ENCODE measurements at places on chromosomes 1 and 21. TPM values are rescaled to one million over a fixed set of nuclear protein-coding genes. Genes with fewer than 3 reads are reported as not detected.

DNA sequence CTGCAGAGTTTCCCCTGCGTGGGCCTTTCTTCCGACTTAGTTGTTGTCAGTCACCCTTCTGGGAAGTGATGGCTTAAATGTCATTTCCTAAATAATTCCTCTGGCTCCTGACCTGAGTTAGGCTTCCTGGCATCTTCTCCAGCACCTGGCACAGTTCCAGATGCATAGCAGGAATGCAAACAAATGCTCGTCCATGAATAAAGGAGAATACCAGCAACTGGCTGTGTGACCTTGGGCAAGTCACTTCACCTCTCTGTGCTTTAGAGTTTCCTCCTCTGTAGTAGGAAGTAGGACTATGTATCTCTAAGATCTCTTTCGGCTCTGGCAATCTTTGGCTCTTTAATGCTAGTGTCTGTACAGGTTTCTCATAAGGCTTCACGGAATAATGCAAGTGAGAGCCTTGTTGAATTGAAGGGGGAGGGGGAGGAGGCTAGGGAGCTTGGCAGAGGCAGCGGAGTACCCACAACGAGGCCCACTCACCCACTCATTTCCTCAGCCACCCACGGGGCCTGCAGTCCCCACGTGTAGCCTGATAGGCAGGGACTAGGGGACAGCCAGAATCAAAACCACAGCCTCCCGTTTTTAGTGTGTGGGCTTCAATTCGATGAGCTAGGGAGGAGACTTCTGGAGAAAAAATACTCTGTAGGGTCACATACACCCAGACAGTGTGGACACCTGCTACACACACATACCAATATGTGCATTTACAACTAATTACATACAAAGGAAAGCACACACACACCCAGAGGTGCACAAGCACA lies 48.1 kb downstream of the TENT5C start:
- DNase-seq = no peak

DNA sequence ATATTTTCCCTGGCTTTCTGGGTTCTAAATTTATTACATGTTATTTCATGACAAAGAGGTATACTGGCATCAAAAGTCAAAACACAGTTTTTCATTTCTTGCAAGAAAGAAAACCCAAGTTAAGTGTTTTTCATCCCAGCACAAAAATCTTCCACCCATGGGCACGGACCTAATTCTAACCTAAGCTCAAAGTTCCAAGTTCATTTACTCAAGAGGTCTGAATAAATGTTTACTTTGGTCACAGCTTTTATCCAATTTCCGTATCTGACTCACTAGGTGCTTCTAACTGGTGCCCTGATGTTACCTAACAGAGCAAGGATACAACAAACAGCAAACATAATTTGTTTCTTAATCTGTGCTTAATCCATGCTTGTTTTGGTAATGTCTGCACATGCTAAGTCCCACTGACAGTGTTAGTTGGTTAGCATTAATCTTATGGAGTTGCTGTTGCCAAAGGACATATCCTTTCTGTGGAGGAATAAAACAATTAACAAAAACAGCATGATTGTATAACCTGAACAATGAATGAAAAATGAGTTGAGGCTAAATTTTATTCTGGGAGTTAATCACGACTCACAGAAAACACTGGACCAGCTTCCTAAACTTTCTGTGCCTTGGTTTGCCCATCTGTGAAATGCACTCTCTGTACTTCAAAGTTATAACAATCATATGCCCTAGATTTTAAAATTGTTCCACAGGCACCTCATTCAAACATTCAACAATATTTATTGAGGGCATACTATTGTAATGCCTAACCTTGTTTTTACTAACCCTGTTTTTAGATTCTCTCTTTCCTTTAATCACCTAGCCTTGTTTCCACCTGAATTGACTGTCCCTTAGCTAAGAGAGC lies 4.2 kb upstream of the CHD1L start:
- no peak for DNase-seq

Gene MIXL1
- not detected for total RNA-seq

DNA sequence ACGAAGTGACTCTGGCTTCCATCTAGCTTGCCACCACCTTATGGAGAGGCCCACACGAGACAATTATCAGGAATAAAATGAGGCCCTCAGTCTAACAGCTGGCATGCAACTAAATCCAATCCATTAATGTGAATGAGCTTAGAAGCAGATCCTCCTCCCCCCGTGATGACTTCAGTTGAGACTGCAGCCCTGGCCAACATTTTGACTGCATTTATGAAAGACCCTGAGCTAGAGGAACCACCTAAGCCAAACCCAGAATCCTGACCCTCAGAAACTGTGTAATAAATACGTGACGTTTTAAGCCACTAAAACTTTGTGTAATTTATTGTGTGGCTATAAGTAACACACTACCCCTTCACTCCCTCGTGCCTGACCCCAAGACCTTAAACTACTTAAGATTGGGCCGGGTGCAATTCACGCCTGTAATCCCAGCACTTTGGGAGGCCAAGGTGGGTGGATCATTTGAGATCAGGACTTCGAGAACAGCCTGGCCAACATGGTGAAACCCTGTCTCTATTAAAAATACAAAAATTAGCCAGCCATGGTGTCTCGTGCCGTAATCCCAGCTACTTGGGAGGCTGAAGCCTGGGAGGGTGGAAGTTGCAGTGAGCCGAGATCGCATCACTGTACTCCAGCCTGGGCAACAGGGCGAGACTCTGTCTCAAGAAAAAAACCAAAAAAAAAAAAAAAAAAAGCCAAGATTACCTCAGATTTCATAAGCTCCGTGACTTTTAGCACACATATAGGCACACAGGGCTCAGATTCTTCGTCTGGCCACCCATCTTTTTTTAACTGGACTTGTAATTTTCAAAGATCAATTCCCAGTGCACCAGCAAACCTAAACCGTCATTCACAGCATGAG lies 72.5 kb downstream of the ENAH start:
- DNase-seq = no peak

GRCh38 chr1:26472320-26472900 lies at the start of gene HMGN2:
HMGN2 (plus strand) TSS chr1:26472440; CDS start chr1:26472613, 173 bp downstream.
- DNase-seq = peak; percentile 88

- DNase-seq = no peak
Measured at GRCh38 chr1:90434460-90434859, 282.6 kb downstream of the BARHL2 start.

GRCh38 chr1:46802901-46803574 lies 4.2 kb downstream of the CYP4B1 start:
- no peak for DNase-seq

Gene AMY1C
- not detected for total RNA-seq

DNA sequence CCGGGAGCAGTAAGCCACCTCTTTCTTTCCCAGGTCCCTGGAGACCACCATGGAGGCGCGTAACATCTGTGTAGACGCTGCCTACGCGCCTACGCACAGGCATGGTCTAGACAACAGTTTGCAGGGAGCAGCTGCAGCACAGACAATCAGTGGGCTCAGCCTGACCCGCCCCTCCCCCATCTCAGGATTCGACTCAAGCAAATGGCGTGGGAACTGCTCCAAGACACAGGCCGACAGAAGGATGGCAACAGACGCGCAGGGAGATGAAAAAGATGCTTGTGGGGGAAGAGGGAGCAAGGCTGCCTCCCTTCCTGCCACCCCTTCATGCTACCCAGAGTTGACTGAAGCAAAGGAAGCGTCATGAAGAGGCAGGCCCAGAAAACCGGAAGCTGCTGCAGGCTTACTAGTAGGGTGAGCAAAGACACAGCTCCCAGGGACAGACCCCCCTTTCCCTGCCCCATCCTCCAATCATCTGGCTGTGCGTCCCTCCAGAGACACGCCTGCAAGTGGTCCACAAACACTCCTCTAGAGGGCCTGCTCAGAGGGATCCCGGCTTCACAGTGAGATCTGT lies 19.5 kb downstream of the STK40 start:
- peak; percentile 35 for DNase-seq

Gene OR2AK2
- total RNA-seq = not detected

Gene F5
- 151 TPM for total RNA-seq

DNA sequence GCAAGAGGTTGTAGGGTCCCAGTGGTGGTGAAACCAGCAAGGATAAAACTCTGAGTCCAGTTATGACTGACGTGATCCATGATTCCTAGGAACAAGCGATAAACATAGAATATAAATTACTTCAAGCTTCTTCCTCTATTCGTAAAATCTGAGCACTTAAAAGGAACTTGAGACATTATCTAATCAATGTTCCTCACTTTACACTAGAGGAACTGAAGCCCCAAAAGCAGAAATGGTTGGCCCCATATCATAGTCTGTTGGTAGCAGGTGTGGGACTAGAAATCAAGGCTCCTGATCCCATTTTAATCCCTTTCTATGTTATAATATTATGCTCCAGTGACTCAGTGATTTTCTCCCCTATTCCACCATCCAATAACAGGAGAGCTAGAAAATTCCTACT lies 21.9 kb upstream of the MNDA start:
- no peak for DNase-seq

GRCh38 chr1:978069-978834 lies 3.6 kb downstream of the PERM1 start:
- no peak for DNase-seq

GRCh38 chr1:240705579-240705978 lies 93.6 kb upstream of the GREM2 start:
- DNase-seq = no peak

Gene RAD54L
- 24.5 TPM for total RNA-seq

DNA sequence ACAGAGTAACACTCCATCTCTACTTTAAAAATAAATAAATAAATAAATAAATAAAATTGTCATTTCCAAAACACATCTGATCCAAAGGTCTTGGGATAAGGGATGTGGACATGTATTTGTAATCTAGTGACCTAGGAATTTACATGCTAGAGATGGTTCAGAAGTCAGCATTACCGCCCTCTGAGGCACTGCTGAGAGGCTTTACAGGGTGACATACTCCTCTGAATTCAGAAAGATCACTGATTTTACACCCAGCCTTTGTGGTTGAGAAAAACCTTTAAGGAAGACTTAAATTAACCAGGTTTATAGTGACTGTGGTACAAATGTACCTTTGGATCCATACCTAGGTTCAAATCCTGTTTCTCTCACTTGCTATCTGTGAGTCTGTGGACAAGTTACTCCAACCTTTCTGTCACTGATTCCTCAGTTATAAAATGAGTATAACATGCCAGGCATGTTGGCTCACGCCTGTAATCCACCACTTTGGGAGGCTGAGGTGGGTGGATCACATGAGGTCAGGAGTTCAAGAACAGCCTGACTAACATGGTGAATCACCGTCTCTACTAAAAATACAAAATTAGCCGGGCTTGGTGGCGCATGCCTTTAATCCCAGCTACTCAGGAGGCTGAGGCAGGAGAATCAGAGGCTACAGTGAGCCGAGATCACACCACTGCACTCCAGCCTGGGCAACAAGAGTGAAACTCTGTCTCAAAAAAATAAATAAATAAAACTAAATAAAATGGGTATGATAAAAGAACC lies 20.1 kb downstream of the OSBPL9 start:
- no peak for DNase-seq

Gene VHLL
- total RNA-seq = not detected

Gene TSACC
- total RNA-seq = not detected

Gene MAB21L3
- not detected for total RNA-seq

Gene RYR2
- total RNA-seq = 0.08 TPM

Gene OR2G3
- not detected for total RNA-seq

- DNase-seq = peak; percentile 40
Measured at GRCh38 chr1:40980453-40981121, 1.1 kb downstream of the CTPS1 start.

Gene SNX27
- total RNA-seq = 25.8 TPM

DNA sequence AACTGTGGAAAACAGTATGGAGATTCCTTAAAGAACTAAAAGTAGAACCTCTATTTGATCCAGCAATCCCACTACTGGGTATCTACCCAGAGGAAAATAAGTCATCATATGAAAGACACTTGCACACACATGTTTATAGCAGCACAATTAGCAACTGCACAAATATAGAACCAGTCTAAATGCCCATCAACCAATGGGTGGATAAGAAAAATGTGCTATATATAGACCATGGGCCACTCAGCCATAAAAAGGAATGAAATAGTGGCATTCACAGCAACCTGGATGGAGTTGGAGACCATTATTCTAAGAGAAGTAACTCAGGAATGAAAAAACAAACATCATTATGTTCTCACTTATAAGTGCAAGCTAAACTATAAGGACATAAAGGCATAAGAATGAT lies 105.0 kb upstream of the PGBD5 start:
- DNase-seq = no peak

GRCh38 chr1:37317870-37318467 lies 156.4 kb upstream of the ZC3H12A start:
- no peak for DNase-seq

DNA sequence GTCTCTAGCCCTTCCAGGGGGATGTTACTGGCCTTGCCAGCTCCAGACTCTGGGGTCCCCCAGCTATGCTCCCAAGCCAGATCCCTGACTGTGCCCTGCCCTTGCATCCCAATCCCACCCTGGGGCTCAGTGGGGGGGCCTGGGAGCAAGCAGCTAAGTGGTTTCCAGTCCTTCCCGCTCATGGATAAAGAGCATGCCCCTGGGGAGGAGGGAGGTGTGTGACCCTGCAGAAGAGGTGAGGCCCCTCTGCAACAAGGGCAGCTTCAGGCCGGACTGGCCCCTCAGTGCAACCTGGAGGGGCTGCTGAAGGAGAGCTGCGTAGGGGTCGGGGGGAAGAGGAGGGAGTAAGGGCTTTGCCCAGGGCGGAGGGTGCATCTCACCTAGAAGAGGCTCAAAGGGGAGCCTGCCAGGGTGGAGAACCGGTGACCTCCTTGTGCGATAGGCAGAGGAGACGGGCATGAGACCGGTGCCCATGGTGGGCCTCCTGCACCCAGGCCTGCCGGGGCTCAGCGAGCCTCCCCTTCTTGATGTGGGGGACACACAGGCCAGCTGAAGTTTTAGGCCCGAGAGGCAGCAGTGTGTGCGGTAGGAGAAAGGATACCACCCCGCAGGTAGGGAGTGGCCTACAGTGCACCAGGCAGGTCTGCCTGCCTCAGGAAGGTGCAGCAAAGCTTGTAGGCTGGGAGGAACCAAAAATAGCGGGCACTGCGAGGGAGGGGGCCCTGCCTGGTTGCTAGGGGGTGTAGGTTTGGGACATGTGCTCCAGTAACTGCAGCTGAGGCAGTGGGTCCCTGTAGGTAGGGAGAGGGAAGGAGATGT lies 3.1 kb downstream of the OBSCN start:
- DNase-seq = no peak

- no peak for DNase-seq
Measured at GRCh38 chr1:199976496-199977144, 50.9 kb upstream of the NR5A2 start.

GRCh38 chr21:46160657-46160906 lies 5.2 kb upstream of the FTCD start:
- DNase-seq = no peak

DNA sequence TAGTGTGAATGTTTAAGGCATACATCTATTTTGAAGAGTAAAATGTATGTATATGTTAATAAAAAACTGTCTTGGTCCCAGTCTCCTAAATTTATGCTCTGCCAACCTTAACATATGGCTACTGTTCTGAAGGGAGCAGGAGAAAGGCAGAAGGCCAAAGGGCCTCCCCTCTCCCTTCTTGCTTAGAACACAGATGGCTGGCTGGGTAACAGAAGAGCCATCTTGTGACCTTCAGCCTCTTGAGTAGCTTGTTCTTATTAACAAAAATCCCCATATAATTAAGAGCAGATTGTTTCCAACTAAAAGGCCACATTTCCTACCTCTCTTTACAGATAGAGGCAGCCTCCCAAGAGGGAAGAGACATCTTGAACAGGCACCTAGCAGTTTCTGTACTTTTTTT lies 36.1 kb downstream of the EPB41 start:
- DNase-seq = no peak

Gene TNNI3K
- not detected for total RNA-seq

GRCh38 chr1:230186874-230187273 lies 119.8 kb downstream of the GALNT2 start:
- no peak for DNase-seq

Data from activated T-cell treated with anti-CD3 and anti-CD28 coated beads, Interleukin-2, amount 50 U/mL, for 4 hours (primary cell).